MCF 10A (cell line): ENCODE measurements at places on chromosomes 7 and 10. TPM values are rescaled to one million over a fixed set of nuclear protein-coding genes. Genes with fewer than 3 reads are reported as not detected.

The CFAP70 gene
- total RNA-seq: 1.5 and 2.9 TPM in 2 replicates

- peaks cover 5% of the 10 kb centered on the region for H3K4me1 ChIP-seq
- H3K27me3 ChIP-seq: peaks cover 19% of the 10 kb centered on the region
- H3K36me3 ChIP-seq: no peaks in the 10 kb centered on the region
Measured at GRCh38 chr7:131945313-131945911, 389.0 kb upstream of the PODXL start.

DNA sequence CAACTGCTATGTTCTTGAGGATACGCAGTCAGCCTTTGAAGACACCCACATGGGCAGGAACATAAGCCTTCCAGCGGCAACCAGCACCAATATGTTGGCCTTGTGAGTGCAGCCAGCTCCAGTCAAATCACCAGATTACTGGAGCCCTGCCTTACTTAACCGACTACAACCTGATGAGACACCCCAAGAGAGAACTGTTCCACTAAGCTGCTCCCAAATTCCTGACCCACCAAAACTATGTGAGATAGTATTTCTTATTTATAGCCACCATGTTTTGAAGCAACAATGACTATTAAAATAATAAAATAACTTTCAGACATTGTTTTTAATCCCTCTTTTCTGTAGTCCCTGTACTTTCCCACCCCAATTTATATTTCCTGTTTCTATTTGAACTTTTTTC lies 179.6 kb downstream of the ADK start:
- H3K36me3 ChIP-seq: peaks cover 20% of the 10 kb centered on the region
- DNase-seq: no peak
- H3K4me1 ChIP-seq: no peaks in the 10 kb centered on the region
- no peak overlapping the region for H3K4me3 ChIP-seq
- H3K27ac ChIP-seq: peak overlapping the region; percentile 32

GRCh38 chr7:101156277-101156676 lies 2.0 kb downstream of the AP1S1 start:
- peak overlapping the region; percentile 11 for H3K27ac ChIP-seq
- H3K4me1 ChIP-seq: peaks cover 35% of the 10 kb centered on the region
- DNase-seq: no peak
- H3K27me3 ChIP-seq: peaks cover 17% of the 10 kb centered on the region
- peaks cover 34% of the 10 kb centered on the region for H3K36me3 ChIP-seq
- peak overlapping the region; percentile 42 for H3K4me3 ChIP-seq

GRCh38 chr7:105691680-105692564 lies 110.6 kb upstream of the EFCAB10 start:
- no peaks in the 10 kb centered on the region for H3K27me3 ChIP-seq
- peak; percentile 92 for DNase-seq
- peak overlapping the region; percentile 65 for H3K4me3 ChIP-seq
- no peaks in the 10 kb centered on the region for H3K36me3 ChIP-seq
- H3K27ac ChIP-seq: peak overlapping the region; percentile 32
- H3K4me1 ChIP-seq: peaks cover 30% of the 10 kb centered on the region

DNA sequence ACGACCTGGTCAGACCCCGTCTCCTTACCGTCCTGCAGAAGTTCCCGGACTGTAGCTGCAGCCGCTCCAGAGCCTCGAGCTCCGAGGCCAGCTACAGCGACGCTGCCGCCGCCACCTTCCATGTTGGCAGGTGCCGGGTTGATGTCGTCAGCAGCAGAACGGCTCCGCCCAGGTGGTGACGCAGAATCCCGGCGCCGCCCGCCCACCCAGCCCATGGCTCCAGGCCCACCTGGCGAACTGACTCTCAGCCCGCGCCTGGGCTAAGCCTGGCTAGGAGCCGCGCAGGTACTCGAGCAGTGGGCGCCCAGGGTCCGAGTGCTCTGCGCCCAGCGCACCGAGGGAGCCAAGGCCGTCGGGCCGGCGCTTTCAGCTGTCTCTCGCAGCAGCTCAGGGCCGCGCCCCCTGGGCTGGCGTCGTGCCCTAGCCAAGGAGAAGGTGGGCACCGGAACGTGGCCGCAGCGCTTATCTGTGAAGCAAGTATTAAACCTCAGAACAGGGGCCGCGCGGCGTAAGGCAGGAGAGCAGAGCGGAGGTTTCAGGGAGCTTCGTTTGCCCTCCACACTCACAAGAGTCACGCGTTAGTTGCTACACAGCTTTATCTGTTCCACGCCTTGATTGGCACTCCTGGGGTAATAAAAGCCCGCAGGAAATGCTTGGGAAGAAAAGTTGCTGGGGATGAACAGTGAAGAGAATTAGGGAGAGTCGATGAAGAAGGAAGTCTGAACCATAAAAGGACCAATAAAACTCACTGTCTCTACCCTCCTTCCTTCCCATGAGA lies at the start of the genes COG5 and DUS4L:
Gene COG5 (minus strand): TSS at position 146 of the 778 bp plus-strand sequence. CDS start 24 bp downstream, at position 122.
Gene DUS4L (plus strand): TSS at position 197 of the 778 bp plus-strand sequence. CDS start 3,100 bp downstream, outside the sequence.
- H3K36me3 ChIP-seq: peaks cover 6% of the 10 kb centered on the region
- H3K27me3 ChIP-seq: no peaks in the 10 kb centered on the region
- H3K4me3 ChIP-seq: peak within 1 kb of the TSS; percentile 75
- peaks cover 42% of the 10 kb centered on the region for H3K4me1 ChIP-seq
- peak within 1 kb of the TSS; percentile 79 for H3K27ac ChIP-seq
